ENCODE measurements at places on chromosomes 16 and 17.

DNA sequence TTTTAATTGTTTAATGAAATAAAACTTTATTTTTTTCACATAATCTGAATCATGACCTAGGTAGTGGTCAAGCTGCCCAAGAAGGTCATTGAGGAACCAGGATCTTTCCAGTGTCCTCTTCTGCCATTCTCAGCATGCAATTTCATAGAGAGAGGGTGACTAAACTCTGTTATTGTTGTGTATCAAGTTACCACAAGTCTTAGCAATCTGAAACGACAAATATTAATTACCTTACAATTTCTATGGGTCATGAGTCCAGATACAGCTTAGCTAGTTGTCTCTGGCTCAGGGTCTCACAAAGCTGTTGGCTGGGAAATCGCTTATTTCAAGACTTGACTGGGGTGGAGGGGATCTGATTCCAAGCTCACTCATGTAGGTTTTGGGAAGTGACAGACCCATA, 37.6 kb downstream of the FTO start:
- DNase-seq: no peak

DNA sequence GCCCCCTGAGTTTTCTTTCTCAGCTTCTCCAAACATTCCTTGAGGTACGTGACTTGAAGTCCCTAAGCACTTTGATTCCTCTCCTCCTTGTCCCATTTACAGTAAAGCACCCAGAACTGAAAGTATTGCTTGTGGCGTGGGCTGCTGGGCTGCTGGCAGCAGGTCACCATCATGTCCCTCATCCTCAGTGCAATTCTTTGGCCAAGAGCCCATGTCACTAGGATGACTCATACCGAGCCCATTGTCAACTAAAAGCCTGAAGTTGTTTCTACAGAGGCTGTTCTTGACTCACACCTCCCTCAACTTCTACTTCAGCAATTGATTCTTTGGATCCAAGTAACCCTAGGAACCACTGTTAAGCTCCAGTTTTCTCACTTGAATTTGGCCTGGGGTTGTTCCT, 54.3 kb downstream of the KPNA2 start:
- DNase-seq: no peak

GRCh38 chr16:21684199-21684598, 20.4 kb downstream of the OTOA start:
- no peak for DNase-seq

DNA sequence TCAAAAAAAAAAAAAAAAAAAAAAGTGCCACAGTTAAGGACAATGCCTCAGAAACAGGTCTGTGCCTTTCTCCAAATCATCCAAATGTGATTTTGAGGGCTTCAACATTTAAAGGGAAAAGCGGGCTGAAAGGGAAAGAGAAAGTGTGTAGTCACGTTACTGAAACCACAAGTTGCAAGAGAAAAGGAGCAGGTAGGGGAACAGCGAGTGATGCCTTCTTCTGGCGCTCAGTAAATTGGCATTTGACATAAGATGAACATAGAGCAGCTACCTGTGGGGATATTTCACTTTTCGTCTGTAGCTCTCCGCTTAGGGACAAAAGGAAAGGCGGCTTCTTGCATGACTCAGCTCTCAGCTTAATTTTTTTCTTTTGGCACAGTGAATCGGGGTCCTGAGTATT, 11.1 kb downstream of the CMTM2 start:
- DNase-seq: no peak

DNA sequence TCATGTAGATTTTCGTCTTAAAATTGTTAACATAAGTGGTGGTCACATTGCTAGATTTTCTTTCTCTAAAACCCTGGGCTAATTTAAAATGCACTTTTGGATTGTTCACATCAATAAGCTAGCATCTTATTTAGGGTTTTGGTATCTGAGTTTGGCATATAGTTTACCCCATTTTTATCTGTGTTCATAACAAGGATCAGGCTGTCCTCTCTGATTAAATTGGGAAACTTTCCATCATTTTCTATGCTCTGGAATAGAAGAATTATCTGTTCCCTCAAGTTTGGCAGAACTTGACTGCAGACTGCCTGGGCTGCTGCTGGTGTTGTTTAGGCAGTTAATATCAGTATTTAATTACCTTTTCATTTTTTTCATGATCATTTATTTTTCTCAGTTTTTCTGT, 1.8 kb downstream of the SPECC1 start:
- DNase-seq: no peak

- DNase-seq: no peak
Observed at GRCh38 chr16:78773706-78774105, 674.3 kb downstream of the WWOX start.

GRCh38 chr17:68169840-68170239, 78.0 kb upstream of the AMZ2 start:
- no peak for DNase-seq

DNA sequence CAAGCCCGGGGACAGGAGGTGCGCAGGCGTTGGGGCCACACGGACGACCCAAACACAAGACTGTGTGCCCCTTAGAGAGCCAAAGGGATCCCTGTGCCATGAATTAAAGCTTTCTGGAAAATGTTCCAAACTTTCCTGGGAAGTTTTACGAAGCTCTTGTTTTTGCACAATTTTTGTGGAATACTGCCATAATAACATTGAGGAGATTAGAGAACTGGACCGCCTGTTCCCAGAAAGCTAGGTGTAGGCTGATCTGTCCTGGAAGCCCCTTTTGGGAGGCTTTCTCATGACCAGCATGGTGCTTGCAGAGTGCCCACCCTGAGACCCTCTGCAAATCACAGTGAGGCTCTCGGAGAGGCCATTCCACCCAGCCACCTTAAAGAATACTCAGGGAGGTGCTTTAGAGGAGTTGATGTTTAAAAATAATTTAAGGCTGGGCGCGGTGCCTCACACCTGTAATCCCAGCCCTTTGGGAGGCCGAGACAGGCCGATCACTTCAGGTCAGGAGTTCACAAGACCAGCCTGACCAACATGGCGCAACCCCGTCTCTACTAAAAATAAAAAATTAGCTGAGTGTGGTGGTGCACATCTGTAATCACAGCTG, 1.1 kb downstream of the KDM8 start:
- DNase-seq: no peak

- no peak for DNase-seq
Observed at GRCh38 chr16:63066552-63066951, 1030.3 kb upstream of the CDH8 start.

- no peak for DNase-seq
Observed at GRCh38 chr17:78774956-78775571, 7.0 kb downstream of the CYTH1 start.

DNA sequence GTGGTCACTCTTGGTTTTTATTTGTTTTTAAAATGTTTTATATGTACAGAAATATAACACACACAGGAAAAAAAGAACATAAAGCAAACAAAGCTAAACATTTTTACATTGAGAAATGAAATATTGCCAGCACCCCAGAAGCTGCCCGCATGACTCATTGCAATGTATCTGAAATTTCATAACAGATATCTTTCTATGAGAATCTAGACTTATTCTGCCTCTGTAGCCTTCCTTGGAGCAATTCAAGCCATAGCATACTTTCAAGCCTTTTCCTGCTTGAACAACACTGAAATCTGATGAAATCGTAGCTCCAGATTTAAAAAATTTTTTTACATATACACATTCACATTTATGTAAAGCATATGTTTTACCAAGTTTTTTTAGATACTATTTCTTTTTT, 86.9 kb downstream of the RBBP6 start:
- DNase-seq: no peak

- no peak for DNase-seq
Observed at GRCh38 chr17:67055811-67056745, 11.7 kb downstream of the CACNG1 start.

Measured in right lung (tissue), 10 donors.